ENCODE measurements at places on chromosomes 1 and 21.

GRCh38 chr1:205858141-205858961 lies 8.4 kb upstream of the PM20D1 start:
- no peak for DNase-seq

- peak; percentile 39 for DNase-seq
Observed at GRCh38 chr1:53860967-53861411, 22.9 kb upstream of the NDC1 start.

- DNase-seq = no peak
Observed at GRCh38 chr1:192914092-192914491, 105.3 kb downstream of the RGS2 start.

DNA sequence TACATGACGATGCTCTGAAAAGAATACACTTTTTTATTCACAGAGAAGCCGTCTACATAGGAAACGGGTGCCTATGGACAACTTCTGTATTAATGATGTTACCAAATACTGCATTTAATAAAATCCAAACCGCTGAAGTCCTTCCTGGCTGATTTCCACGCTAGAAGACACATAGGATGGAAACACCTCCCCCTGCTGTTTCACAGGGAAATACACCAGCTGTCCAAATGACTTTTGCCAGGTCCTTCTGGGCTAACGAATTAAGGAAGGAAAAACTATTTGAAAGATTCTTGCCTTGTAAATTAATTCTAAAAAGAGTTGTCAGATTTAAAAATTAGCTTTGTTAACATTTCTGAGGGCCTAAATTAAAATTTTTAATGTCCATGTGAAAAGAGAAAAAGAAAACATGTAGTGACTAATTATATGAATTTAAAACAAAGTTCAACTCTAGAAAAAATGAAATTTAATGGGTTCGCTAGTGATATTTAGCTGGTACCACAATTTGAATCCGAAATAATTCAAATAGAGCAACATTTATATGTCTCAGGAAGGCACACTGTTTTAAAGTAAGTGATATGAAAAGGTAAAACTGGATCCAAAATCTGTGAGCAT lies 146.0 kb downstream of the RERE start:
- DNase-seq = no peak

DNA sequence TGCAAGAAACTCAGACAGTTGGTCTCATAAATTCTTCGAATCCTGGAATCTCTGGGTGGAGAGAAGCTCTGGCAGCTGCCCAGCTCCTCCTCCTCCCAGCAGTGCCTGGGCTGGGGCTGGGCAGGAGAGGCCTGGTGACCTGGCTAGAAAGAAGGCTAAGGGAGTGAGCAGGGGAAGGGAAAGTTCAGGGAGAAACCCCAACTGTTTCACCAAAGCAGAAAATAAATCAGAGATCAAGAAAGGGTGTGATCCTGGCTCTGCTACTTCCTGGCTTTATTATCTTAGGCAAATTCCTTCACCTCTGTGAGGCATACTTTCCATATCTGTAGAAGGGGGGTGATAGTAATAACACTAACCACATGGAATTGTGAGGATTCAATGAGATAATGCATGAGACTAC lies 8.8 kb upstream of the COL16A1 start:
- no peak for DNase-seq

DNA sequence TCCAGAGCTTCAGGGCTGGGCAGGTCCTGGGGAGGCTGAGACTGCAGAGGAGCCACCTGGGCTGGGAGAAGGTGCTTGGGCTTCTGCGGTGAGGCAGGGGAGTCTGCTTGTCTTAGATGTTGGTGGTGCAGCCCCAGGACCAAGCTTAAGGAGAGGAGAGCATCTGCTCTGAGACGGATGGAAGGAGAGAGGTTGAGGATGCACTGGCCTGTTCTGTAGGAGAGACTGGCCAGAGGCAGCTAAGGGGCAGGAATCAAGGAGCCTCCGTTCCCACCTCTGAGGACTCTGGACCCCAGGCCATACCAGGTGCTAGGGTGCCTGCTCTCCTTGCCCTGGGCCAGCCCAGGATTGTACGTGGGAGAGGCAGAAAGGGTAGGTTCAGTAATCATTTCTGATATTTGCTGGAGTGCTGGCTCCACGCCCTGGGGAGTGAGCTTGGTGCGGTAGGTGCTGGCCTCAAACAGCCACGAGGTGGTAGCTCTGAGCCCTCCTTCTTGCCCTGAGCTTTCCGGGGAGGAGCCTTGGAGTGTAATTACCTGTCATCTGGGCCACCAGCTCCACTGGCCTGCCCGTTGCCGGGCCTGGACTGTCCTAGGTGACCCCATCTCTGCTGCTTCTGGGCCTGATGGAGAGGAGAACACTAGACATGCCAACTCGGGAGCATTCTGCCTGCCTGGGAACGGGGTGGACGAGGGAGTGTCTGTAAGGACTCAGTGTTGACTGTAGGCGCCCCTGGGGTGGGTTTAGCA lies 9.3 kb downstream of the MYBPH start:
- DNase-seq = no peak

DNA sequence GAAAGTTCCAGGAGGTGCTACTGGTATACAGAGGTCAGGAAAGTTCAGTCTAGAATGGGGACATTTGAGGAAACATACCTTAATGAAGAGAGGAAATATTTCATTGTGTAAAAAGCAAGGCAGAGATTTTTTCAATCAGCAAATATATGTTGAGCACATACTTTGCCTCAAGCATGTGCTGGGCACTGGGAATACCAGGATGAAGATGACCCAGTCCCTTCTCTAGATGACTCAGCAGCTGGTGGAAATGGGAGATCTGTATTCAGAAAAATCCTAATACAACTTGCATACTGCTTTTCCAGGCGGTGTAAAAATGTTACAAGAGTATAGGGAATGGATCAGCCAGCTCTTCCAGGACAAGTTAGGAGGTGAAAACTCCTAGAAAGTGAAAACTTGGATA lies 229.3 kb downstream of the FGGY start:
- no peak for DNase-seq

DNA sequence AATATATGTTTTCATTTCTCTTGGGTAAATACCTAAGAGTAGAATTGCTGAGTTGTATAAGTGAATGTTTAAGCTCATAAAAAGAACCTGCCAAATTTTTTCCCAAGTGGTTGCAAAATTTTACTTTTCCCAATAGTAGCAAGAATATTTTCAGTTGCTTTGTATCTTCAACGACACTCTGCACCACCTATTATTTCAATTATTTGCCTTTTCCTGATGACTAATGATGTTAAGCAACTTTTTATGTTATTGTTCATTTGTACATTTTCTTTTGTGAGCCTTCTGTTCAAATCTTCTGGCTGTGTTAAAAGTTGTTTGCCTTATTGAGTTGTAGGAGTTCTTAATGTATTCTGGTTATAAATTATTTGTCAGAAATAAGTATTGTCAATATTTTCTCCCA lies 299.1 kb upstream of the NRIP1 start:
- no peak for DNase-seq

- DNase-seq = no peak
Observed at GRCh38 chr1:116997066-116997465, 4.5 kb upstream of the CD101 start.

- DNase-seq = no peak
Observed at GRCh38 chr21:32567626-32568025, 17.7 kb downstream of the TCP10L start.

- DNase-seq = no peak
Observed at GRCh38 chr1:57485643-57486042, 61.8 kb upstream of the DAB1 start.

DNA sequence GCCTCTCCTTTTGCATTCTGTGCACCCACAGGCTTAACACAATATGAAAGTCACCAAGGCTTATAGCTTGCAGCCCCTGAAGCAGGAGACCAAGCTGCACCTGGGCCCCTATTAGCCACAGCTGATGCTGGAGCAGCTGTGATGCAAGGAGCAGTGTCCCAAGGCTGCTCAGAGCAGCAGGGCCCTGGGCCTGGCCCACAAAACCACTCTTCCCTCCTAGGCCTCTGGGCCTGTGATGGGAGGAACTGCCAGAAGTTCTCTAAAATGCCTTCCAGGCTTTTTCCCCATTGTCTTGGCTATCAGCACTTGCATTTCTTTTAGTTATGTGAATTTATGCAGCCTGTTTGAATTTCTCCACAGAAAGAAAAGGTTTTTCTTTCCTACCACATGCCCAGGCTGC lies 89.5 kb upstream of the KCTD3 start:
- no peak for DNase-seq

DNA sequence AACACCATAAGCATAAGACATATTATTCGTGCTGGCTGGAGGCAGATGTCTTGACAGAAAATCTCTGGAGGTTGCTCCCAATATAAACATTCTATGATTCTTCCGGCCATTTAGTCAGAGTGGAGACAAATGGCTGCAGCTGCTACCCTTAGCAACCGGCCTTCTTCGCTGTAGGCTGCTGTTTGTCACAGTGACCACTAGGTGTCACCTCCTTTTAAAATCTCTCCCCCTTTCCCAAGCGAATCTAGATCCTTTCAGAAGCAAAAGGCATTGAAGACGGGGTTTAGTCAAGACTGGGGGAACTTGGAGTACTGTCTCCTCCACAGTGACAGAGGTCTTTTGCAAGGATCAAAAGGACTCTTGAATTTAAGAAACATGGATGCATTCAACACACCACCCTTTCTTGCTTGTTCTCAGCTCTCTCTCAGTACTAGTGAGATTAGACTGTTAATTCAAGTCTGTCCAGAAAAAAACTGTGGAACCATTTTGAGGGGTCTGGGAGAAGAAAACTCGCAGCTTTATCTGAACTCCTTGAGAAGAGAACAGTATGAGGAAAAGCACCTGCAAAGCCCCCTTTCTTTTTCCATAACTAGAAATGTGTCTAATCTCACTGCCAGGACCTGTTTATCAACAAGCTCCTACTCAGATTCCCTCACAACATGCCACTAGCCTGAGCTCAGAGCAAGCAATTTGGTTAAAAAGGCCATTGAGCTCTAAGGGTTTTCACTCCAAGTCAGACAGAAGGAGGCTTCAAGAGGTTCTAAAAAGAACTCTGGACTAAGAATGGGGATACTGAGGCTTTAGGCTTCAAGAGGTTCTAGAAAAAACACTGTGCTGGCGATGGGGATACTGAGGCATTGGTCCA lies 408.3 kb upstream of the PLXNA2 start:
- peak; percentile 58 for DNase-seq

- DNase-seq = no peak
Observed at GRCh38 chr1:55718758-55719671, 503.9 kb upstream of the USP24 start.

GRCh38 chr1:229370601-229371021 lies 27.8 kb upstream of the CCSAP start:
- no peak for DNase-seq

DNA sequence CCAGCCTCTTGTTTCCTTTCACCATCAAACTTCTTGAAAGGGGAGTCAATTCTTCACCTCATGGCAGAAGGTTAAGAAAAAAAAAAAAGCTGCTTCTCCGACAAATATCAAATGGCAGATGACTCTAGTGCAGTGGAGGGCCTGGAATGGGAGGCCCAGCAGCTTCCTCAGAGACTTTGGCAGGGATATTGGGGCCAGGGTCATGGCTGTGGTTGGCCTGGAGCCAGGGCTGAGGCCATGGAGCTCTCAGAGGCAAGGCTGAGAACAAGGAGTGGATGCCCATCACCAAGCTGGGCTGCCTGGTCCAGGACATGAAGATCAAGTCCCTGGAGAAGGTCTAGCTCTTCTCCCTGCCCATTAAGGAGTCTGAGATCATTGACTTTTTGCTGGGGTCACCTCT lies 18.7 kb downstream of the MTF1 start:
- DNase-seq = no peak

- DNase-seq = no peak
Observed at GRCh38 chr21:44269090-44269489, 7.4 kb upstream of the DNMT3L start.

DNA sequence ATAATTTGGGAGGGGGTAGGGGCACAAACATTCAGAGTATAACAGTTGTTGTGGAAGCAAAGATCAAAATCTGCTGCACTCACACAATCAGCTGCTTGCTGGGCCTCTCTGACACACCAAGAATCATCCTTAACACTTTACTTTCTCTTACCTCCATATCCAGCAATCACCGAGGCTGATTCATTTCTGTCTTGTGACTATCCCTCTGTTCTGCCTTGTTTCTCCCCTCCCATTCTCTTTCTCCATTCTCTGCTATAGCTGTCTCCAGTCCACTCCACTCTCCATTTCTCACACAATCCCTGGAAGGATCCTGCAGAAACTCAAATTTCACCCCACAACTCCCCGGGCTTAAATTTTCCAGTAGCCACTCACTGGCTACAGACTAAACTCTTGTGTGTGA lies 91.8 kb upstream of the NGF start:
- no peak for DNase-seq

- DNase-seq = no peak
Observed at GRCh38 chr1:160307118-160307791, 22.3 kb upstream of the PEX19 start.

DNA sequence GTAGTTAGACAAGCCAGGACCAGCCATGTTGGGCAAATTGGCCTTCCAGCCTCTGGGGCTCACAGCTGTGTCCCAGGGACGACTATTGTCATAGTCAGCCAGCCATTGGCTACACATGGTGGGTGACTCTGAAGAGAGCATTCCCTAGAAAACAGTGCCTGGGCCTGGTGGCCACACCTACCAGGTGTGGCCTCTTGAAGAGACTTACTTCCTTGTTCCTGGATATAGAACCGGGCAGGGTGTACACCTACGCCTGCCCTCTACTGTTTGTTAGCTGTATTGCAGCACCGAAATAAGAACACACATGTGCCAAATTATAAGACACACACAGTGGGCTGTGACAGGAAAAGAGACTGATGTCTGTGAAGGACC lies 134.6 kb upstream of the ARHGEF16 start:
- no peak for DNase-seq

DNA sequence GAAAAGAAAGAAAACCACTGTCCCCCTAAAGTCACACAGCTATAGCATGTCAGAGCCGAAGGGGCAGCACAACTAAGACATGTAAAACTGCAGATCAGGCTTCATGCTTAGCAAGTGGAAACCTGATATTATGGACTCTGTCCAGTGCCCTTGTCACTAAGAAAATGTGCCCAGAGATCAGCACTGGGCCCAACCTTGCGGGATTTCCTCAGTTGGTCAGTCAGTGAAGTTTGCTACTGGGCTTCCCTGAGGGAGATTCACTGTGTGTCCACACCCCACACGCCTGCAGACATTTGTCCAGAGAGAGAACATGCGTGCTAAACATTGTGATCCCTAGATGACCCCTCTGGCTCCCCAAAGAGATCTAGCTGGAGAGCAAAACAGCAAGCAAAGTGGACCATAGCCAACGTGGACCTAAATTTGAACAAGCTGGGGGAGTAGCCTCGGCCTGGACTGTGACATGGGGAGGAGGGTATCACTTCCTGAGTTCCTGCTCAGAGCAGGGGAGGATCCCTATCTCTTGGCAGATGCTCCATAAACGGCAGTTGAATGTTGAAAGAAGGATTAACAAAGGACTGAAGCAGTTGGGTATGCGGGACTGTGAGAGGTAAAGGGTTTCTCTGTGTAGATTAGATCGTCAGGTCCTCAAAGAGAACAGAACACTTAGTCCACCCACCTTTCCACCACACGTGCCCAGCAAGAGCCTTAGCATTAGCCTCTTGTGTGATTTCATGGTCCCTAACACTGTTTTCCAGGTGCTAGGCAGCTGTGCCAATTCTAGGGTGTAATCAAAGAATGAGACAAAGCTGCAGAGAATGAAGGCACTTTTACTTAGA lies 53.6 kb downstream of the GLUL start:
- no peak for DNase-seq

Data from NCI-H1930 (cell line).